ENCODE measurements at places on chromosomes 11 and 22. TPM values are rescaled to one million over a fixed set of nuclear protein-coding genes. Genes with fewer than 3 reads are reported as not detected.

TSPAN32 gene
- not detected for total RNA-seq

SLC6A5 gene
- total RNA-seq, result not detected

PLAAT4 gene
- 68.1 TPM for total RNA-seq

CCND1 gene
- total RNA-seq, result 83.2 TPM

OR52H1 gene
- not detected for total RNA-seq

NXPE1 gene
- not detected for total RNA-seq

DSCAML1 gene
- total RNA-seq, result not detected

BIRC3 gene
- 0.05 TPM for total RNA-seq

OR56A3 gene
- not detected for total RNA-seq

ZC3H7B gene
- 37.6 TPM for total RNA-seq

C2CD3 gene
- total RNA-seq, result 6.1 TPM

OR4C46 gene
- not detected for total RNA-seq

KRTAP5-1 gene
- total RNA-seq, result not detected

MISFA gene
- not detected for total RNA-seq

GGTLC2 gene
- not detected for total RNA-seq

NCF4 gene
- not detected for total RNA-seq

TMX2 gene
- 56.1 TPM for total RNA-seq

CABP7 gene
- not detected for total RNA-seq

POU2AF1 gene
- total RNA-seq, result not detected
